ENCODE measurements at places on chromosomes 12 and 14. TPM values are rescaled to one million over a fixed set of nuclear protein-coding genes. Genes with fewer than 3 reads are reported as not detected.

RIMBP2 gene
- not detected for total RNA-seq

DDX54 gene
- total RNA-seq: 30.3 TPM

MYH7 gene
- total RNA-seq: not detected

SOAT2 gene
- total RNA-seq: not detected

DDN gene
- total RNA-seq: 0.15 TPM

CACNA2D4 gene
- total RNA-seq: 1.5 TPM

GZMH gene
- total RNA-seq: not detected

STRN3 gene
- total RNA-seq: 65.5 TPM

TBC1D30 gene
- 0.29 TPM for total RNA-seq

C12orf56 gene
- 2.0 TPM for total RNA-seq

TSHR gene
- 0.33 TPM for total RNA-seq

LMNTD1 gene
- total RNA-seq: 0.44 TPM

Measured in smooth muscle cell of trachea (primary cell).